ENCODE measurements at places on chromosomes 2 and 18. TPM values are rescaled to one million over a fixed set of nuclear protein-coding genes. Genes with fewer than 3 reads are reported as not detected.
A peak's percentile ranks its signal among the peaks of the same experiment; 100 is the strongest.

DNA sequence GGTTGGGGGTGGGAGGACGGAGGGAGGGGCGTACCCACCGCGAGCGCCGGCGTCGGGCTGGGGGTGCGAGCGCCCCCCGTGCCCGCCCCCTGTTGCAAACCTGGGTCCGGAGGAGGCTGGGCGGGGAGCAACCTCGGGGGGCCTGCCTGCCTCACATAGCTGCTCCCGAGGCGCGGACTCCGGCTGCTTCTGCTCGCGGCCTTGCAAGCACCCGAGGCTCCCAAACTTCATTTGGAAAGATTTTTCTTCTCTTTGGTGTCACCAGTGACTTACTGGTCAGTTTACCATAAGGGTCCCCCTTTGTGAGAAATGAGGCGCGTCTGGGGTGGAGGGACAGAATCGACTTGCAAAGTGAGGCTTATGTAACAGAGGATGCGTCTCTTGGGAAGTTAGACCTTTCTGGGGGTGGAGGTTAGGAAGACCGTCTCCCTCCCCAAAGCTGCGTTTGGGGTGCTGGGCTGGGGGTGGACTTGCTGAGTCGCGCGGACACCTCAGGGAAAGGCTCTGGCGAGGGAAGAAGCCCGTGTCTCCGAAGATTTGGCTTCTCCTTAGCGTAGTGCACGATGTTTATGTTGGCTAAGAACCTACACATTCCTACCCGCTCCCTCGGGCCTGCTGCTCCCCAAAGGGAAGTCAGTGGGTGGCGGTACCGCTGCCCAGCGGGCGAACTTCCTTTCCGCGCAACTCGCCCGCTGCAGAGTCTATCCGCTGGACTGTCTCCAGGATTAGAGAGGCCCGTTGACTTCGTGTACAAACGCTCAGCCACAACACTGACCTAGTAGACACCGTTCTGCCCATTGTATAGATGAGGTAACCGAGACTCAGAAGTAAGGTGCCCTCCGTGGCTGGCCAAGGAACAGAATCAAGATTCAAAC is 559 bp downstream of the TMEM37 start:
- no peak for DNase-seq
- H3K4me3 ChIP-seq: peak overlapping the region; percentile 70
- H3K27ac ChIP-seq: no peak overlapping the region
- peaks cover 6% of the 10 kb centered on the region for H3K4me1 ChIP-seq
- H3K36me3 ChIP-seq: no peaks in the 10 kb centered on the region

GRCh38 chr2:150620416-150620815 is 132.9 kb upstream of the RND3 start:
- no peak for DNase-seq
- no peak overlapping the region for H3K4me3 ChIP-seq
- H3K36me3 ChIP-seq: no peaks in the 10 kb centered on the region
- H3K4me1 ChIP-seq: no peaks in the 10 kb centered on the region
- H3K27me3 ChIP-seq: no peaks in the 10 kb centered on the region

- H3K27ac ChIP-seq: peak overlapping the region; percentile 1
- H3K4me3 ChIP-seq: peak overlapping the region; percentile 28
- H3K4me1 ChIP-seq: peaks cover 58% of the 10 kb centered on the region
- no peak for DNase-seq
These were observed 3.6 kb downstream of the CNOT11 start for GRCh38 chr2:101256316-101256715.

Gene FOXI3
- total RNA-seq: not detected

- no peaks in the 10 kb centered on the region for H3K27me3 ChIP-seq
- DNase-seq: no peak
- H3K27ac ChIP-seq: no peak overlapping the region
- H3K4me3 ChIP-seq: no peak overlapping the region
- H3K36me3 ChIP-seq: no peaks in the 10 kb centered on the region
These were observed 36.1 kb upstream of the MYO3B start for GRCh38 chr2:170141865-170142264.

- no peak for DNase-seq
- peaks cover 2% of the 10 kb centered on the region for H3K36me3 ChIP-seq
- H3K4me1 ChIP-seq: no peaks in the 10 kb centered on the region
- no peak overlapping the region for H3K4me3 ChIP-seq
- peaks cover 15% of the 10 kb centered on the region for H3K27me3 ChIP-seq
These were observed 4.5 kb upstream of the KIDINS220 start for GRCh38 chr2:8841932-8842331.

- no peaks in the 10 kb centered on the region for H3K36me3 ChIP-seq
- no peak for DNase-seq
- peaks cover 16% of the 10 kb centered on the region for H3K27me3 ChIP-seq
- H3K4me3 ChIP-seq: peak overlapping the region; percentile 37
- no peak overlapping the region for H3K27ac ChIP-seq
These were observed 200.6 kb downstream of the NAPG start for GRCh38 chr18:10726198-10727068.

DNA sequence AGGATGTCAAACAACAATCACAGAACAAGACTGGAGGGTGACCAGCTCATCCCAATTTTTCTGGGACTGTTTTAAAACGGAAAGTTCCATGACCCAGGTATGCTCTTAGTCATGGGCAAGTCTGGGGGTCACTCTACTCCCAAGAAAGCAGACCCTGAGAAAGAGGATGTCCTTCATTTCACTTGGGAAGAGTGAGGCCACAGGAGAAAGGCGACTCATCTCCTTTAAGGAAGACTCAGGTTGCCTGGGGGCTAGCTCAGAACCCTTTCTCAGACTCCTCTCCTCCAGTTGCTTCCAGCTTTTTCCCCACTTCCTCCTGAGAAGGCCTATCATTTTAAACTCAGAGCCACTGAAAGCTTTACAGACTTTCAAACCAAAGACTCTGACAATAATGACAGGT is 9.3 kb downstream of the RNF152 start:
- no peaks in the 10 kb centered on the region for H3K36me3 ChIP-seq
- DNase-seq: no peak
- H3K27me3 ChIP-seq: peaks cover 7% of the 10 kb centered on the region
- no peak overlapping the region for H3K27ac ChIP-seq
- H3K4me1 ChIP-seq: no peaks in the 10 kb centered on the region

Gene DYNAP
- not detected for total RNA-seq

DNA sequence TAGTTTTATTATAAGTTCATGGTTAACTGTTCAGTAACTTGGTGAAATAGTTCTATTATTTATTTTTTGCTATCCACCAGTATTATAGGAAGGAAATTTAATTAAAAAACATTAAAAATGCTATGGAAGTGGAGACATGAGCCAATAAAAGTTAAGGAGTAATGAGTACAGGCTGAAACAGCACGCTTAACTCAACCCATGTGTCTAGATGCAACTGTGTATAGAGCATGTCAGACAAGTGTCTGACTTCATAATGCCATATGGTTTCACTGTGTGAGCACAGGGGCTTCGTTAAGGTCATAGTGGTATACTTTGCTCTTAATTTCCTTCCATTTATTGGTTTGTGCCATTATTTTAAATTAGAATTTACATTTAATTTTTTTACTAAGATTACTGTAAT is 566.8 kb upstream of the NRP2 start:
- no peaks in the 10 kb centered on the region for H3K27me3 ChIP-seq
- H3K4me3 ChIP-seq: no peak overlapping the region
- no peak for DNase-seq
- peaks cover 5% of the 10 kb centered on the region for H3K4me1 ChIP-seq
- H3K36me3 ChIP-seq: peaks cover 2% of the 10 kb centered on the region
- H3K27ac ChIP-seq: no peak overlapping the region

DNA sequence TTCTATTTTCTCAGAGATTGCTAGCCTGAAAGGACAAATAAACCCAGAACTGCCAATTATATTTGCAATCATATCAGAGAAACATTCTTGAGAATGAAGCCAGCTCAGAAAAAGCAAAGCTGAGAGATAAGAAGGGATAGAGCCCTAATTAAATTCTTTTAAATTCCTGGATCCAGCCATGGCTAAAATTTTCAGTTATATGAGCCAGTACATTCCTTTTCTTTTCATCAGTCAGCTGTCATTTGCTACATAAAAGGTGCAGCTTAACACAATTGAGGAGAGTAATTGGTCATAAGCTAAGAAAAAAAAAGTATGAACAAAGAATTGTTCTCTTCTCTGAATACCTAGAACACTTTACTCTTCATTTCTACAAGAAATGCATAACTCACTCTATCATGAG is 303.5 kb upstream of the FIGN start:
- H3K4me1 ChIP-seq: no peaks in the 10 kb centered on the region
- H3K4me3 ChIP-seq: no peak overlapping the region
- H3K27me3 ChIP-seq: no peaks in the 10 kb centered on the region
- no peak for DNase-seq
